HepG2 (cell line): ENCODE measurements at places on chromosomes 6 and 20.

- no peak for DNase-seq
Measured at GRCh38 chr6:153392156-153392555, 261.1 kb upstream of the RGS17 start.

DNA sequence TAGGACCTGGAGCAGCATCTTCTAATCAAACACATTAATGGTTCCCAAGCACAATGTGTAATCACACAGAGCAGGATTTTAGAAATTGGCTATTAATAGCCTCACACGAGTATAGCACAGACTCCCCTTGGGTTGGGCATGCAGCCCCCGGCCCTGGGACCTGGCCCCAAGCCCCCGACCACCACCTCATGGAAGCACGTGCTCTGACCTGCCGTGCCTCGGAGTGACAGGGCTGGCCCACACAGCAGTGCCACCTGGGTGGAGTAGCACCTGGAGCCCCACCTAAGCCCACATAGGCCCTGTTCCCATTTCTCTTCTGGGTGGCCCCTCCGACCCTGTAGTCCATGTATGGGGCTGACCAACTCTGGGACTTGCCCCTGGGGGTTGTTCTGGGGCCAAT lies 171.8 kb downstream of the TTLL2 start:
- no peak for DNase-seq

DNA sequence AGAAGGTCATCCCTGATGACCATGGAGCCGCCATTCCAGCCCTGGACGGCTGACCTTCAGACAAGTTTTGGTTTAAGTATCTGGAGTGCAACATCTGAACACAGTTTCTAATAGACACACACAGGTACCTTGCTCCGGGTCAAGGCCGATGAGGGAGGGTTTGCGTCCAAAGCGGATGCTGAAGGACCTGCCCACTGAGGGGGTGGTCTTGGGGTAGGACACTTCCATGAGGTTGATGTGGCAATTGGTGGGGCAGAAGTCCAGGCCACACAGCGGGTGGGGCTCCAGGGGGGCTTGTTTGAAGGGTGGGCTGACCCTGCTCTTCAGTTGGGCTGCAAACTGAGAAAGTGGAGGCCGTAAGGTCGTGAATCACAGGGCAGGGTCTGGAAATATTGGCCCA lies 177.9 kb downstream of the PREX1 start:
- no peak for DNase-seq

DNA sequence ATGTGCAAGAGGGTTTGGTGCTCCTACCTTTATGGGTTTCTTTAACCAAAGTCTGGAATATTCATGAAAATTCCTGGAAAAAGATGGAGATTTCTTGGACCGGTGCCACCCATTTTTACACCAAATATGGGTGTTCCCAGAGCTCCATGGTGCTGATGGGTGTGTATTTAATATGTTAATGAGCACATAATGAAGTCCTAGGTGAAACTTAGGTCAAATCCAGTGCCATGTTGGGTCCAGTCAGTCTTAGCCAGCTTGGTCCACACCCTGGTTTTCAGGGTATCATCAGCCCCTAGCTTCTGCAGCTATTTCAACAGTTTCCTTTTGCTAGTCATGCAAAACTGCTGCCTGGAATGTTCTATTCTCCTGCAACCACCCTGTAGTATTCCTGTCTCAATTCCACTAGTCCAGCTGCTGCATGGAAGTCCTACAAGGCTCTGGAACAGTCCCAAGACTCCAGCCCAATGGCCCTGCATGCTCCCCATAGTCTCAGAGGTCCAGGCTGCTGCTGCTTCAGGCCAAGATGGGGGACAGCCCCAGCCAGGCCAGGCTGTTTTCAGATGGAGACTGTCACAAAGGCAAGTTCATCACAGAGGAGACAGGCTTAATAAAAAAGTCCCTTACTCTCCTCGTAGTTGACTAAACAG lies 31.8 kb downstream of the CST9L start:
- no peak for DNase-seq

DNA sequence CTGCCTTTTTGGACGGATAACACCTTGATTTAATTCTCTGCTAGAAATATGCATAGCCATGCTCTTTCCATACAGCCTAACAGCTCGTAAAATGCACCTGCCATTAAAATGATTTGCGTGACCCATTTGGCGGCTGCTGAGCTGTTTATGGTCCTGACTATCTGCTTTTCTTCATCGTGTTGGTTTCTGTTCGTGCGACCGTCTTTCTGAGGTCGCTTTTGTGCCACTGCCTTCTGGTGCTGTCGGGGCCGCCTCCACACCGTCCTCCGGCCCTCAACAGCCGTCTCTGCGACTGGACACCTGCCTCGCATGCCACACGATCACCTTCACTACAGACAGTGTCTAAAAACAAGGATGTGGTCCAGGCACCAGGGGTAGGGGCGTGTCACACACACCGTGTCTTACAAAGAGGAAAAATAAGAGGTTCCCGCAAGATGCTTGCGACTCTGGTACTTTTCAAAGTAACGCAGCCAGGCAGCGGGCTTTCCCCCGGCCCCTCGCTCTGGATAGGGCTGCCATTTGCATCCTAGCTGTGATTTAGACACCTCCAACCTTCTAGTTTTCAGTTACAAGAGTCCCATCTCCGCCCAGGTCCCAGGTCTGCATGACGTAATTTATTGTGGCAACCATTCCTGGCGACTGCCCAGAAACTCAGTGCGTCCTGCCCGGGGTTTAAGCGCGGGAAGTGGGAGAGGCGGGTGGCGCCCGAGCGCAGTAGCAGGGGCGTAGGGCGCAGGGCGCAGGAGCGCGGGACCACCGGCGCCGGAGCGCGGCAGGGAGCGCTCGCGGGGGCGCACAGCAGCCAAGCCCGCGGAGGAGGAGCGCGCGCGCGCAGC lies at the start of gene STMND1:
Gene STMND1 (plus strand): TSS at position 629 of the 836 bp plus-strand sequence. CDS start 208 bp downstream, outside the sequence.
- DNase-seq = no peak

DNA sequence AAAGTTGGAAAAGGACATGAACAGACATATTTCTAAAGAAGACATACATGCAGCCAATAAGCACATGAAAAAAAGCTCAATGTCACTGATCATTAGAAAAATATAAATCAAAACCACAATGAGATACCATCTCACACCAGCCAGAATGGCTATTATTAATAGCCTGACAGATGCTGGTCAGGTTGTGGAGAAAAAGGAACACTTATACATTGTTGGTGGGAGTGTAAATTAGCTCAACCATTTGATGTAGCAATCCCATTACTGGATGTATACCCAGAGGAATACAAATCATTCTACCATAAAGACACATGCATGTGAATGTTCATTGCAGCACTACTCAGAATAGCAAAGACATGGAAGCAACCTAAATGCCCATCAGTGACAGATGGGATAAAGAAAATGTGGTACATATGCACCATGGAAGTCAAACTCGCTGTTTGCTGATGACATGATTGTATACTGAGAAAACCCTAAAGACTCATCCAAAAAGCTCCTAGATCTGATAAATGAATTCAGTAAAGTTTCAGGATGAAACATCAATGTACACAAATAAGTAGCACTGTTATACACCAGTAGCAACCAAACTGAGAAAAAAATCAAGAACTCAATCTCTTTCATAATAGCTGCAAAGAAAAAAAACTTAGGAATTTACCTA lies 196.8 kb downstream of the ADGB start:
- no peak for DNase-seq

GRCh38 chr20:54062812-54063280 lies 7.5 kb downstream of the BCAS1 start:
- DNase-seq = peak; percentile 70

DNA sequence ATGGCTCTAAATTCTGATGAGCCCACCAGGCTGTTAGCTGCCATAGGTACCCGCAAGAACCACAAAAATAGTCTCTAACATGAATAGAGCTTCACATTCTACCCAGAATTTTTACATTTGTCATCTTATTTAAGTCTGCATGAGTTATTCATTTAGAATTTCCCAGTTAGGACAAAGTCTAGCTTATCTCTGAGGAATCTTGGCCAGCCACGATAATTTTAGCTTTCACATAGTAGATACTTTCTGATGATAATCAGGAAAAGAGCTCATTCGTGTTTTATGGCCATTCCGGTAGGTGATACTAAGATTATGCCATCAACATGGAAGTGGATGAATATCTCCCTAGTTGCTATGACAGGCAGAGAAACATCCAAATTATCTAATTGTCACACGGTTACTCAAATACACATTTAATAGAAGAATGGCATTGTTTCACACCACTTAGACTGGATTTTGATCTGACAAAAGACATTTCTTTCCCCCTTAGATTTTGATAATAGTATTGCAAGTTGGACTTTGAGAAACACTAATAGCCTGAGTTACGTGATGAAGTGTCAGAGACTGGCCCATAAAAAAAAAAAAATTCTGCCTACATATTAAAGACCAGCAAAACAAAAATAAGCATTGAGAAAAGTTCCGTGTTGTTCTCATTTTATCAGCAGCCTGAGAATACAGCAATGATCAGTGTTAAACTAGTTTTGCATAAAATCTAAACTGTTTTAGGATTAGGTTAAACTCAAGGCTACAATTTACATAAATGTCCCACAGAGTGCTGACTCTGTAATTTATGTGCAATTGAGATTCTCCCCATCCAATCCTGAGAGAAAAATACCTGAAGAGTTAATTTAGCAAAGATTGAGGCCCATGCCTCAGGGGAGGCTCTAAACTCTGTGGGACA lies 397.5 kb upstream of the ARID1B start:
- DNase-seq = no peak

DNA sequence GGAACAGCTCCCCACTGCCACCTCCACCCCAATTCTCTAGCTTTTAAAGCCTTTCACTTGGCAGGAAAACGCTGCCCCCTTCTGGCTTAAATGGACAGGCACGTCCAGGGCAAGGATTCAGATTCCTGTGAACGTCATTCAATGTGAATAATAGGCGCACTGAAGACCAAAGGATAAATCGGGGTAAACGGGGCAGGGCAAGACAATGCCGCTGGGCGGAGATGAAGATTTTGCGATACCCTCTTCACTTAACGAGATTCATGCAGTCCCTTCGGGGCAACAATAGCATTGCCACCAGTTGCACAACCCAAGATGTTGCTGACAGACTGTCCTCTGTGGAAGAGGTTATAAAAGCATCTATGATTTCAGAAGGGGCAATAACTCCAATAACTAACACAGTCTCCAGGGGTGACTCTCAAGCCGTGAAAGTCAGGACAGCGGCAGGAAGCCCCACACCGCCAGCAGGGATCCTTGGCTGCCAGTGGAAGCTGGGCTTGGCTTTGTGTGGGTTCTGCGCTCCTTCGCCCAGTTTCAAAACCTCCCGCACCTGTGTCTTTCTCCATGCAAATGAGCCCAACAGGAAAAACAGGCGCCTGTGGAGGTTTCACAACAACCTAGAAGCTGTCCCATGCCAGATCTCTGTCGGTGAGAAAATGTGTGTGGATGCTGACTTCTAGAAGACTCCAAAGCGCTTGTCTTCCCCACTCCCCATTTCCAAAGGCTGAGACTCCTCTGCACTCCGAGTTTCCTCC lies 291.8 kb downstream of the BMP7 start:
- peak; percentile 48 for DNase-seq

- no peak for DNase-seq
Measured at GRCh38 chr20:43838703-43839060, 76.0 kb upstream of the TOX2 start.

GRCh38 chr6:47047479-47048407 lies 5.6 kb upstream of the ADGRF1 start:
- DNase-seq = peak; percentile 95

DNA sequence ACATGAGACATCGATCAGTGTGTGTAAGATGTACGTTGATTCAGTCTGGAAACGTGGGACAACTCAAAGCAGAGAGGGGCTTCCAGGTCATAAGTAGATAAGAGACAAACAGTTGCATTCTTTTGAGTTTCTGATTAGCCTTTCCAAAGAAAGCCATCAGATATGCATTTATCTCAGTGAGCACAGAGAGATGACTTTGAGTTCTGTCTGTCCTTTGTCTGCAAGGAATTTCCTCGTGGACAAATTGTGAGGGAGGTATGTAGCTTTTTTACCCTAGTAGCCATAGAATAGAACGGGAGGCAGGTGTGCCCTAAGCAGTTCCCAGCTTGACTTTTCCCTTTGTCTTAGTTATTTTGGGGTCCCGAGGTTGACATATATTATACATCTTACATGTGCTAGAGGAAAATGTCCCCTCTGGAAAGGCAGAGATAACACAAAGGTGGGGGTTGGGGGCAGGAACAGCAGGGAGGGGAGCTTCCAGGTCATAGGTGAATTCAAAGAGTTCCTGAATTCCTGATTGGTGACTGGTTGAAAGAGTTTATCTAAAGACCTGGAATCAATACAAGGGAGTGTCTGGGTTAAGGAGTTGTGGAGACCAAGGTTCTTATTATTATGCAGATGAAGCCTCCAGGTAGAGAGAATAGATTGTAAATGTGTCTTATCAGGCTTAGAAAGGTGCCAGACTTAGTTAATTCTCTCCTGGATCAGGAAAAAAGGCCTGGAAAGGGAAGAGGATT lies 237.0 kb downstream of the NFATC2 start:
- no peak for DNase-seq

- DNase-seq = no peak
Measured at GRCh38 chr20:50323777-50324775, 133.4 kb downstream of the CEBPB start.

GRCh38 chr6:106180208-106180607 lies 94.1 kb downstream of the PRDM1 start:
- DNase-seq = no peak

GRCh38 chr6:101776919-101777350 lies 383.4 kb downstream of the GRIK2 start:
- no peak for DNase-seq

- no peak for DNase-seq
Measured at GRCh38 chr6:11810854-11811643, 32.4 kb upstream of the ADTRP start.

DNA sequence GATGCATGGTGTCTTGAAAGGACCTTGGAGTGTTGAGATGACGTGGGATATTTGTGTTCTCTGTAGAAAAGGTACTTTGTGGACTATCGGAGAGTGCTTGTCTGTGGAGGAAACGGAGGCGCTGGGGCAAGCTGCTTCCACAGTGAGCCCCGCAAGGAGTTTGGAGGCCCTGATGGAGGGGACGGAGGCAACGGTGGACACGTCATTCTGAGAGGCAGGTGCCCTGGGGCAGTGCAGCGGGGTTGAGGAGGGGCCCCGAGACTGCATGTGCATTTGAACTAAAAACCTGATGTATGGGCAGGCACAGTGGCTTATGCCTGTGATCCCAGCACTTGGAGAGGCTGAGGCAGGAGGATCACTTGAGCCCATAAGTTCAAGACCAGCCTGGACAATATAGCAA lies 12.9 kb downstream of the MTG2 start:
- DNase-seq = no peak

- DNase-seq = peak; percentile 13
Measured at GRCh38 chr6:56938649-56939191, 16.2 kb upstream of the BEND6 start.

DNA sequence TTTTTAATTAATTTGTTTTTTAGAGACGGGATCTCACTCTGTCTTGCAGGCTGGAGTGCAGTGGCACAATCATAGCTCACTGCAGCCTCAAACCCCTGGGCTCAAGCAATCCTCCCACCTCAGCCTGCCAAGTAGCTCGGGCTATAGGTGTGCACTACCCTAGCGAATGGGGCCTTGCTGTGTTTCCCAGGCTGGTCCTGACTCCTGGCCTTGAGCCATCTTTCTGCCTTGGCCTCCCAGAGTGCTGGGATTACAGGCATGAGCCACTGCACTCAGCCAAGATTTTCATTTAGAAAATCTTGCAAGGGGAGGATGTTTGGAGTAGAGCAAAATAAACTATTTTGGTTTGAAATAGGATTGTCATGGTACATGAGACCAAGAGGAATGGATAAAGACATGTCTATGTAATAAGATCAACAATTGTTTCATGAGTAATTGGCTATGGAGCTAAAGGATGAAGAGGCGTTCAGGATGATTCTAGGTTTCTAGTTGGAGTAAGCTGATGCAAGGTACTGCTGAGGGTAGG lies 237.8 kb downstream of the UST start:
- DNase-seq = no peak

- DNase-seq = no peak
Measured at GRCh38 chr6:157210954-157211353, 112.4 kb downstream of the TMEM242 start.
